Progenitor cell of endocrine pancreas (in vitro differentiated cells): ENCODE measurements at places on chromosomes 5 and 9. TPM values are rescaled to one million over a fixed set of nuclear protein-coding genes. Genes with fewer than 3 reads are reported as not detected.
A peak's percentile ranks its signal among the peaks of the same experiment; 100 is the strongest.

GRCh38 chr5:113215401-113216060, 219.3 kb downstream of the TSSK1B start:
- H3K4me1 ChIP-seq: peaks cover 24% of the 10 kb centered on the region
- no peak for DNase-seq
- H3K36me3 ChIP-seq: no peaks in the 10 kb centered on the region
- no peaks in the 10 kb centered on the region for H3K27me3 ChIP-seq
- H3K4me3 ChIP-seq: no peak overlapping the region

GRCh38 chr9:18014556-18014955, 435.7 kb downstream of the SH3GL2 start:
- H3K4me3 ChIP-seq: no peak overlapping the region
- H3K4me1 ChIP-seq: no peaks in the 10 kb centered on the region
- DNase-seq: no peak
- no peak overlapping the region for H3K27ac ChIP-seq
- peaks cover 13% of the 10 kb centered on the region for H3K27me3 ChIP-seq

DNA sequence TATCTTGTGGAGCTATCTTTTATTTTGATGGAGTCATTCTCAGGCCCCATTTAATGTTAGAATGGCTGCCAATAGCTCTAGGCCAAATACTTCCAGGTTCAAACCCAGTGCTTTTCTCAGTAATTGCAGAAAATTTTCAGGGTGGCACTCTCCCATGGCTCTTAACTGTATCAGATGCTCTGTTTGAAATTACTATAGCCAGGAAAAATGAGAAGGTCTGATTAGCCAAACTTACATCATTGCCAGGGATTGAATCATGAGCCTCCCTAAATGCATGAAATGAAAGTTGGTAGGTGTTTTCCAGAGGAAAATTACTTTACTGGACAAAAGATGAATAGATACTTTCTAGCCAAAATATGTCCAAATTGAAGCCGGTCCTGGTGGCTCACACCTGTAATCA, 404.8 kb downstream of the MAT2B start:
- H3K4me3 ChIP-seq: no peak overlapping the region
- no peak for DNase-seq
- no peak overlapping the region for H3K27ac ChIP-seq
- peaks cover 2% of the 10 kb centered on the region for H3K4me1 ChIP-seq
- H3K36me3 ChIP-seq: no peaks in the 10 kb centered on the region

GRCh38 chr5:52786949-52787599, 642 bp upstream of the ITGA1 start:
- peak overlapping the region; percentile 85 for H3K4me3 ChIP-seq
- no peak overlapping the region for H3K27ac ChIP-seq
- DNase-seq: no peak
- H3K36me3 ChIP-seq: no peaks in the 10 kb centered on the region
- peaks cover 21% of the 10 kb centered on the region for H3K4me1 ChIP-seq
- H3K27me3 ChIP-seq: peaks cover 4% of the 10 kb centered on the region

Gene NAA35
- total RNA-seq: 37.3 and 37.7 TPM in 2 replicates

Gene FOXD4L5
- total RNA-seq: 0.24 and 0.29 TPM in 2 replicates
